ENCODE measurements at places on chromosomes 12 and 14.

GRCh38 chr14:22908601-22909000, 10.3 kb downstream of the RBM23 start:
- no peak for DNase-seq

DNA sequence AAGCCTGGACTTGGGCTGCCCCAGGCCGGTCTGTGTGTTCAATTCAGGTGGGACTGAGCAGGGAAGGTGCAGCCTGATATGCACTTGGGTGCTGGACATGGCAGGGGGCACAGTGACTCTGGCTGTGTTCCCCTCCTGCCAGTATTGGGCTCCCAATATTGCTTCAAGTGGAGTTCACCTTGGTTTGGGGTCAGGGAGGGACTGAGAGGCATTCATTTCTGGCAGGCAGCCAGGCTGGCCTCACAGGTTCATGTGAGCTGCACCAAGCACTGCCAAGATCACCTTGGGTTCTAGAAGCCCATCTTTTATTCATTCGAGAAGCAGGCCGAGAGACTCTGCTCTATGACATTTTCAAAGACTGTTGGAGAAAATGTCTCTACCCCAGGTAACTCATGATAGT, 245.0 kb downstream of the CHST11 start:
- no peak for DNase-seq

GRCh38 chr12:14260011-14260993, 105.2 kb upstream of the ATF7IP start:
- no peak for DNase-seq

DNA sequence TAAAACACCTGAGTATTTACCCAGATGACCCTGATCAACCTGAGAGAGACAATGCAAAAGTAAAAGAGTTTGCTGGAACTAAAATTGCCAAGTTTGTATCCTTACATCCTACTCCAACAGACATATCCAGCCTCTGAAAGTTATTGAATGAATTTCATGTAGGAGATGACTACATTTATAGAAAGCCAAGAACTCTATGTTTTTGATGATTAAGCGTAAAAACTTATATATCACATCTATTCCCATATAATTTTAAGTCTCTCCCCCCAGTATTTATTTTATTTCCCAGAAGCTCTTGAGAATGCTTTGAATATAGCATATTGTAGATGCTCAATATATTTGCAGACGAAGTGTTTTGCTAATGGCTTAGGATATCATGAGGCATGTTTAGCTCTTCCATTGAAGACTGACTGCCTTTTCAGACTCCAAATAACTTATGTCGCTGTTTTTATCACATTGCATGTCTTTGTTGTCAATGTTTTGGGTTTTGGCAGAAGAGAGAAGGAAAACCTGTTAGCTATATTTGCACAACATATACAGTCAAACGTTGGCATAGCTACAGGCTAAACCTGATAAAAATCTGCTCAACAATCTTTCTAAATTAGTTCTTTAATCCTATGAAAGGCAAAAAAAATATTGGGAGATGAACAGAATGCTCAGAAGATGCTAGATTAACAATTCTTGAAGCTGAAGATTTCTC, 213.6 kb downstream of the DIO2 start:
- DNase-seq: no peak

DNA sequence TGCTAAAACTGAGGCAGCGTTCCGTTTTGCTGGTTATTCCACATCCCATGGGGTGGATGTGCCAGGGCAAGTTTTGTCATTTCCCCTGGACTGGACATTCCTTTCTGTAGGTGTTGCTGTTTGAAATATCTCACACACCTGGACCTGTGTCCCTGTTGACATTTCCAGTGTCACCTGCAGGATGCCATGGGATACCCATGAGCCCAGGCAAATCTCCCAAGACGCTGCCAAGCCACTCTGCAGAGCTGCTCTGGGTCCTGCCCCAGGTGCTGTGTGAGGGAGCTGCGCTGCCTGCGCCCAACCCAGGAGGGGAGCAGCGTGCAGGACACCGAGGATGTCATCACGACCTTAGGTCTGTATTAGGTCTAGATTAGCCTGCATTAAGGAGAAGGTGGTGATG, 5.2 kb upstream of the PACS2 start:
- no peak for DNase-seq

DNA sequence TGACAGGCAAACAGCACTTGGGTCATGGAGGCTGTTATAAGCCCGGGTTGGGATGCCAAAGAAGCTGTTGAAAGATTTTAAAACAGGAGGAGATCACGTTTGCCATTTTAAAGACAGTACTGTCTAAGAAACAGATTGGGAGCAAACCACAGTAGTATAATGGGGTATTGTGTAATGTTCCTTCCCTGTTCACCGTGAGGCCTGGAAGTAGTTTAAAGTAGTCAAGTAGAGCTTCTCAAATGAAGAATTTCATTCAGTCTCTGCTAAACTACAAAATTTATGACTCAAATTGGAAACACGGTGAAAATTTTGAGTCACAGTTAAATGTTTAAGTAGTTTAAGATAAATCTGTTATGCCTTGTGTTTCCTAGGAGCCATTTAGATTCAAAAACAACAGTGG, 35.8 kb downstream of the ATP2A2 start:
- no peak for DNase-seq

GRCh38 chr14:33972583-33973081, 21.8 kb upstream of the EGLN3 start:
- DNase-seq: no peak

DNA sequence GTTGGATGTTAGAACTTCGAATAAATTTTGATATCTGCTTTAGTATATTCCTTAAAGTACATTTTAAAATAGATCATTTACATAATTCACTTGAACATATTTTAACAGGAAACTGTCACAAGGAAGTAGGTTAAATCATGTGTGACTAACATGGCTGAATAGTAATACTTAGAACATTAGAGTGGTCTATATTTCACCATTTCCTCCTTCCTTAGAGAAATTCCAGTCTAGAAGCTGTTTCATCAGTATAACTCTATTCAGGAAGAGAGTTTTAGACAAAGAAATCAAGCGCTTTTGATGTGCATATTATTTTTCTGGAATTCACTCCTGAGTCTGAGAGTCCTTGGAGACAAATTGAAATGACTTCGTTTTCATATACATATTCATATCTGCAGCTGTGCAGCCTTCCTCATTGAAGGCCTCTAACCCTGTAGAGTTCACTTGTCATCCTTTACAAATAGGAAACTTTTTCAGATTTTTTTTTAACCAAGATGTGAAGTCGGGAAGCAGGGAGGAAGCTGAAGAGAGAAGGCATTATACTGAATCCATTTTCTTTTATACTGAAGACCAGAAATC, 28.4 kb downstream of the IRAK3 start:
- DNase-seq: no peak

GRCh38 chr12:57881475-57881874, 34.9 kb upstream of the CTDSP2 start:
- DNase-seq: no peak

DNA sequence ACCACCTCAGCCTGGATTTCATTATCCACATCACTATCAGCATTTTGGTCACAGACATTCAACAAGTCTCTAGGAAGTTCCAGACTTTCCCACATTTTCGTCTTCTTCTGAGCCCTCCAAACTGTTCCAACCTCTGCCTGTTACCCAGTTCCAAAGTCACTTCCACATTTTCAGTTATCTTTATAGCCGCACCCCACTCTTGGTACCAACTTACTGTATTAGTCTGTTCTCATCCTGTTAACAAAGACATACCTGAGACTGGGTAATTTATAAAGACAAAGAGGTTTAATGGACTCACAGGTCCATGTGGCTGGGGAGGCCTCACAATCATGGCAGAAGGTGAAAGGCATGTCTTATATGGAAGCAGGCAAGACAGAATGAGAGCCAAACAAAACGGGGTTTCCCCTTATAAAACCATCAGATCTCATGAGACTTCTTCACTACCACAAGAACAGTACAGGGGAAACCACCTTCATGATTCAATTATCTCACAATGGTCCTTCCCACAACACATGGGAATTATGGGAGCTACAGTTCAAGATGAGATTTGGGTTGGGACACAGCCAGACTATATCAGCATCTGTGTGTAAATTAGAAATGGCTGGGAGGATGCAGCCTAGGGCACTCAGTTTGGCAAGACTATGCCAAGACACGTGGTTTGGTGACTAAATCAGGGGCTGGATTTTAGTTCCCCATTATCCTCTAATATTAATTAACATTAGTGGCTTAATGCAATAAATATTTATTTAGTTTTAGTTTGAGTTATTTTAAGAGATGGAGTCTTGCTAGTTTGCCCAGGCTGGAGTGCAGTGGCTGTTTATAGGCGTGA, 16.2 kb upstream of the FUT8 start:
- no peak for DNase-seq

GRCh38 chr12:40248585-40249297, 23.9 kb downstream of the LRRK2 start:
- DNase-seq: no peak

GRCh38 chr12:89370850-89371249, 18.5 kb upstream of the DUSP6 start:
- no peak for DNase-seq

DNA sequence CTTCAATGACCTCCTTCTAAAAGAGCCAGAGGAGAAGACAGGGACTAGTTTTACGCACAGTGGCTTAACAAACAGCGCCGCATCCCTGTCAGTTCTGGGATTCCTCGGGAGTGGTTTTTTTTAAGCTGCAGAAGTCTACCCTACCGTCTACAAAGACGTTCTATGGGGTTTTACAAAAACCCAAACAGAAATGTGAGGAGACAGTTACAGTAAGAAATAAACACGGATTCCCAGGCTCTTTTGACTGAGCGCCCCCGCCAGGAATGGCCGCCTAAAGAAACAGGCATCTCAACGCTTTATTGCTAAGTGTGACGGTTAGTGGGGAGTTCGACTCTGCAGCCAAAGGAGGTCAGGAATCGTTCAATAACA, 484 bp downstream of the ALKBH1 start:
- no peak for DNase-seq

- no peak for DNase-seq
These were observed 2.6 kb downstream of the KRT82 start for GRCh38 chr12:52403561-52403960.

DNA sequence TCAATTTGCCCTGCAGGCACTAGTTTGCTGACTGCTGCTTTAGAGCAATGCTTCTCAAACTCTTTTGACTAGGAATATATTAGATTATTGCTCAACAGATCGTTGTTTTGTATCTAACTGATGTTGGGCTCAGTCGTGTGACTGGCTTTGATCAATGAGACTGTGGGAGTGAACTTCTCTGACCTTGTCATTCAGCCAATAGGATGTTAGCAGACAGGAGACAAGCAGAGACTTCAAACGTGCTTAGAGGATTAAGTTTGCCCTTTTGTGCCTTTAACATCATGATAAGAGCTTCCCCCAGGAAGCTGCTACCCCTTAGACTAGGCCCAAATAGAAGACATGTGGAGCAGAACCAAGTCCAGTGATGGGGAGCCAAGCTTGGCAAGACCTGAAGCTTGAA, 76.7 kb upstream of the ELK3 start:
- DNase-seq: no peak

DNA sequence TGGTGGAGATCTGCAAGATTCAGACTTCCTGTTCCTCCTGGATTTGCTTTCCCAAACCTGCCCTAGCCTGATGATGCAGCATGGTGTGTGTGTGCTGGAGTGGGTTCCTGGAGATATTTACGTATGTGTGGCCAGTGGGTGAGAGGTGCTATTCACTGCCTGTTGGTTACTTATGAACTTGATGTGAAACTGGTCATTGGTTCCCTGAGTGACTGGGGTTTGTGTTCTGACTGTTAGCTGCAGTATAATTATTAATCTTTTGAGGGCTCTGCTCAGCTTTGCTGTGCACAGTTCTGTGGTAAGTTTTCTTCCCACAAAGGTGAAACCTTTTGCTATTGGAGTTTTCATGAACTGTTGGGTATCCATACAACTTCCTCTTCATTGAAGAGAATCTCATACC, 541.8 kb upstream of the FBXO33 start:
- no peak for DNase-seq

DNA sequence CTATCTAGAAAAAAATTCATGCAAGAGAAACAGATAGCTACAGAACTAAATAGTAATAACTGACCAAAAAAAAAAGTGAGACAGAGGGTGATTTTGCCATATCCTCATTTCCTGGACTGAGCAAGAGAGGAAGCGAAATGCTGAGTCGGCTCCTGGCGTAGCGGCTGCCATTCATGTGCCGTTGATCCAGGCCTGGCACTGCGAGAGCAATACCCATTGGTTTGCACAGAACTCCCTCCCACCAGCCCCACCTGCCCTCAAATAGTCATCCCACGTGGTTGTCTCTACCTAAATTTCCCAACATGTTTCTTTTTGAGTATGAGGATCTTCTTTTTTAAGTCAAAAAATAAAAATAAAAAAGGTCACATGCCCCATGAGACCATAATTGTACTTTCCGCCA, 9.4 kb upstream of the WNT5B start:
- DNase-seq: no peak

DNA sequence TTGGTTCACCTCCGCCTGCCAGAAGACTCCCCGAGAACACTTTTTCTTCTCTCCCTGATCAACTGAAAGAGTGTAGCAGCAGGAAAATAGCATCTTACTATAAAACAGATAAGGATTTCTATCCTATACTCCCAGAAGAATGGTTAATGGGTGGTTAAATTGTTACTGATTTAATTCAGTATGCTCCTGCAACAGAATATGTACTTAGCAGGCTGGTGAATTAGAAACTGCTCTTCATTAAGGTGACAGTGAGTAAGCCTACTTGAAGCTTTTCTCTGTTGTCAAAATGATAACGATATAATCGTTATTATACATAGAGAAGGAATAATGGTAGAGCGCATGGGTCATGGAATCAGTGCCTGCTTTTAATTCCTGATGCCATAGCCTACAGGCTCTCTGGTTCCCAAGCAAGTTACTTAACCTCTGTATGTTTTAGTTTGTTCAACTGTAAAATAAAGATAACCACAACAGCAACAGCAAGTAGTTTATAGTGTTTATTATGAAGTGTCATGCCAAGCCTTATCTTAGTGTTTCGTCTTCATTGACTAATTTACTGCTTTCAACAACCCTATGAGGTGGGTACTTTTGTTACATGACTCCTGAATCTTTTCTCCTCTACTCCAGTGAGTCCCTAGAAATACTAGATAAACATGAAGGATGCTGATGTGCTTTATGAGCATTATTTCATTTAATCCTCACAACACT, 392.6 kb downstream of the CCDC91 start:
- DNase-seq: no peak

DNA sequence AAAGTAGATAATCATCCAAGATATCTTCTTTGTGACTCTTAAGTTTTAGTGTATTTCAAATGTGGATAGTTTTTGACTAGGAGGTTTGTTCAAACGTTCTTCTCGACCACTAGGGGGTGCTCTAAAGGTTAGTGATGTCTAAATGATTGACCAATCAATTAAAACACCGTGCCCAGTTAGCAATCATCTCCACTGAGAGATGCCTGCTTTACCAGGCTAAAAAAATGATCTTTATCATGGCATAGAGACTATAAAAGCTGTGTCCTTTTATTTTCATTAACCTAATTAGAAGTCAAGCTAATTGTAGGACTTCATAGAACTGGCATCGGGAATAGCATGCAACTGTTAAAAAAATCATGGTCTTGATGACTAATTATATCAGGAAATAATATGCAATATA, 153.9 kb downstream of the PRKCH start:
- no peak for DNase-seq

All from stimulated activated CD4-positive, alpha-beta T cell treated with anti-CD3 and anti-CD28 coated beads, Interleukin-15, amount 100 ng/mL, for 48 hours (primary cell).